ENCODE measurements at places on chromosomes 5 and 9. TPM values are rescaled to one million over a fixed set of nuclear protein-coding genes. Genes with fewer than 3 reads are reported as not detected.

GRCh38 chr5:32241034-32241783 lies 67.1 kb upstream of the GOLPH3 start:
- DNase-seq, result no peak

DNA sequence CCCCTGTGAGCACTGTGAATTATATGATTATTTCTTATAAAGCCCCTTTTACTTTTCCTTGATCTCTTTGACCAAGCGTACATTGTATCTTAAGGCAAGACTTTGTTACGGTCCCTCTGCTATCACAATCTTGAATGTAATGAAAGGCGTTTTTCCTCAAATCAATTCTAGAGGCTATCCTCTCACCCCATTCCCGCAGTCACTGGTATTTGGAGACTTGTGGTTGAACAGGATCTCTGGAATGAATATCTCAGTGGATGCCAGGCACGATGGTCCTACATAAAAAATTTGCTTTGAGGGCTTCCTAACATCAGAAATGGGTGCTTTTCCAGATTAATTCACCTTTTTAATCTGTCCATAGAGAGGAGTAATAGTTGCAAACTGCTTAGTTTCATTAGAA lies 151.4 kb upstream of the PAPPA start:
- DNase-seq, result no peak

GRCh38 chr5:172690258-172691075 lies 49.4 kb downstream of the NEURL1B start:
- no peak for DNase-seq

- no peak for DNase-seq
Observed at GRCh38 chr5:113375480-113376060, 59.2 kb downstream of the TSSK1B start.

GRCh38 chr9:115956371-115956770 lies 197.2 kb upstream of the PAPPA start:
- DNase-seq, result no peak

The ABO gene
- not detected for total RNA-seq

The ENTREP1 gene
- not detected for total RNA-seq

- DNase-seq, result no peak
Observed at GRCh38 chr5:43110606-43111170, 10.0 kb upstream of the ZNF131 start.

GRCh38 chr9:136517012-136517743 lies 28.7 kb downstream of the NOTCH1 start:
- DNase-seq, result no peak

- DNase-seq, result no peak
Observed at GRCh38 chr9:78001946-78002731, 29.5 kb downstream of the GNAQ start.

- no peak for DNase-seq
Observed at GRCh38 chr5:31880449-31880848, 241.5 kb downstream of the PDZD2 start.

DNA sequence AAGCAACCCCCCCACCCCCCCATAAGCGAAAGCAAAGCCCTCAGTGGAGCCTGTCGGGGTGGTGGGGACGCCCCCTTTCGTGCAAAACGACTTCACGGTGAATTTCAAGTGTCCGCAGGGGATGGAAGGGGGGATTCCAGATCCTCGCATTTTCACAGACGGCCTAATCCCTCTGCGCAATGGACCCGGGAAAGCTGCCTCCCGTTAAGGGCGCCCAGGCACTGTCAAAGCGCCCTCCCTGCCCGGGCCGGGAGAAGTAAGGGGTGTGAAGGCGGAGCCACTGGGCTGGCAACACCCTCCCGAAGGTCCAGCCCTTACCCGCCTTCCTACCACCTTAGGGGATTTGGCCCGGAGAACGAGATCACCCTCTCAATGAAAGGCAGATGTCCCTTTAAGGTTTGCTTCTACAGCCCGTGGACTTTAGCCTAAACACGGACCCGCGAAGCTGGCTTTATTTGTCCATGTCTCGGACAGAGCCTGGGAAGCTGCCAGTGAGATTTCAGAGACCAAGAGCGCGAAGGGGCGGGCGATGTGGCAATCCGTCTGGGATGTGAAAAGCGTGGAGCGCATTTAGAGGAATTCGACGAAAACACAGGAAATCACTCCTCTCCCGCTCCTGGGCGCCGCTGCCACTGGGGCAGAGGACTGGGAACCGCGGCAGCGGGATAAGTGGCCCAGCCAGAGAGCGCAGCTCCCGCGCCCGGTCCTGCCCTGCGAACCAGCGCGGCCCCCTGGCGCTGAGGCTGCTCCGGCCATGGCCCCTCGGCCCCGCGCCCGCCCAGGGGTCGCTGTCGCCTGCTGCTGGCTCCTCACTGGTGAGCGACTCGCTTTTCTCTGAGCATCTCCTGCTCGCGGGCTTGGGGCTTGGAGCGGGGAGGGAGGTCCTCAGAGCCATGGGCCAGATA lies at the start of the genes ITGA1 and PELO:
Gene ITGA1, plus strand, starts transcription at position 317 of the 905 bp plus-strand sequence. Its CDS starts 438 bp downstream, at position 755.
Gene PELO, plus strand, starts transcription at position 317 of the 905 bp plus-strand sequence. CDS start 12,479 bp downstream, outside the sequence.
- peak; percentile 81 for DNase-seq

GRCh38 chr5:42640835-42641234 lies 115.8 kb upstream of the CCDC152 start:
- DNase-seq, result no peak

The IRX4 gene
- not detected for total RNA-seq

DNA sequence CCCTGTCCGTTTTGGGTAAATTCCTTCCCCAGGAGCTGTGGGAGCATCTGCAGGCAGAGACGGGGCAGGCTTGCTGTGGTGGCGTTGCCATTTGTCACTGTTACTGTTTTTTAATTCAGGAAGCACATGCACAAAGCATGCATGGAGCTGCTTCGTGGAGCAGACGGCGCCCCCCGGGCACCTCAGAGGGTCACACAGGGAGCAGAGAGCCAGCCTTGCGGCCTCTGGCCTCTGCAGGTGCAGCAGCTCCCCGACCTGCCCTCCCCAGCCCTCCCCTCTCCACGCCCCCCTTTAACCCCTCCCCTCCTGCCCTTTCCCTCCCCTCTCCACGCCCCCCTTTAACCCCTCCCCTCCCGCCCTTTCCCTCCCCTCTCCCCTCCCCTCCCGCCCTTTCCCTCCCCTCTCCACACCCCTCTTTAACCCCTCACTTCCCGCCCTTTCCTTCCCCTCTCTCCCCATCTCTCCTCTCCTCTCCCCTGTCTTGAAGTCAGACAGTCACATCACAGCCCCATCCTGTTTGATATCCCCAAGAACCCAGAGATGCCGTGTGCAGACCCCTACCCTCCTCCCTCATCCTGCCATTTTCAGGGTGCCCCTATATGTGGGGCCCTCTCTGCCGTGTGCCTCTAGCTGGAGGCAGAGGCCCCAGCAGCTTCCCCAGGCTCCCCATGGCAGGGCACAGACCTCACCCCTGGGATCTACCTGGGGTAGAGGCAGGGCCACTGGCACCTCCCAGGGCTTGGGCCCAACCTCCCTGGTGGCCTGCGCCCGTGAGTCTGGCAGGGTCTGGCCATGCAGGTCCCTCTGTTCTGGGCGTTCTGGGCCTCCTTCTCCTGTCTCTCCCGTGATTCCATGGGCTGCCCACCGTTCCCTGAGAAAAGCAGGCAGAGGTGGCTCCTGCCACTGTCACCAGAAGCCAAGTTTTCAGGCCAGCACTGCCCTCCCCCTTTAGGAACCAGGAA lies 29.6 kb upstream of the UBAC1 start:
- no peak for DNase-seq

DNA sequence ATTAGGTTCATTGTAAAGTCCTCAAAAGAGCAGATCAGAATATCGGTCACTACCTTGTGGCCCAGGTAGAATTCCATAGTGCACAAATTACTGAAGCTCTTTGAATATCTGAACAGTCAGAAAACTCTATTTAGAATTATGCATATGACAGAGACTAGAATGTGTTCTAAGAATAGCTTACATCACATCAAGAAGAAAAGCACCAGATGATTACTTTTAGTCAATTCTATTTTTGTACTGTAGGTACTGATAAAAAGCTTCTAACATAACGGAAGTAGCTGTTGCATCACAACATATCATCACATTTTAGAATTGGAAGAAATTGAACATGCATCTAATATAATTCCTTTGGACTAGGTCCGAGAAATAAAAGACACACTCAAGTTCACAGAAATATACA lies 946.6 kb upstream of the ARRDC3 start:
- no peak for DNase-seq

The LCN12 gene
- total RNA-seq, result 0.64 TPM

GRCh38 chr5:60586307-60586901 lies 113.6 kb downstream of the DEPDC1B start:
- DNase-seq, result no peak

DNA sequence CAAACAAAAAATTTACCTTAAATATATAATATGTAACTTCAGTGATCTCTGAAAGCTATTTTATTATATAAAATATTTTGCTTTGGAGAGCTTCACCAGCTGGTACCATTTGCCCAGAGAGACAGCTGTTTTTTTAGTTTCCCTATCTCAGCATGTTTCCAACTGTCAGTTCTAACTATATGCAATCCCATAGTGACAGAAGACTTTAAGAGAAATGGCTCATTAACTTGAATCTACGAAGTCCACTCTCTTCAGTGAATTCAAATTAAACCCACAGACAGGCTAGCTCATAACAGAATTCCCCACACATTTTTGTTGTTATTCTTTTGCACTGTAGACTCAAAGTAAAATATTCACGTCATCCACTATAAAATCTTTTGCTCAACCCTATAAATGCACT lies 251.8 kb upstream of the POU5F2 start:
- no peak for DNase-seq

DNA sequence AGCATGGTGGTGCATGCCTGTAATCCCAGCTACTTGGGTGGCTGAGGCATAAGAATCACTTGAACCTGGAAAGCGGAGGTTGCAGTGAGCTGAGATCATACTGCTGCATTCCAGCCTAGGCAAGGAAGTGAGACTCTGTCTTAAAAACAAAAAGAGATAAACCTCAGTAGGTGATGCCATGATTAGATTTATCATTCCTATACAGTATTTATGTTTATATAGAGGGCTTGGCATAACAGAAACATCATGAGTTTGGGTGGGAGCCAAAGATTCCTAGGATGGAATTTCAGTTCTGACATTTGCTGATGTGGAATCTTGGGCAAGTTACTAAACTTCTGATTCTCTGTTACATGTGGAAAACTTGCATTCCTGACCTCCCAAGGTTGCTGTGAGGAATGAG lies 22.3 kb downstream of the RFK start:
- DNase-seq, result no peak

The KIF4B gene
- 0.11 TPM for total RNA-seq

- DNase-seq, result no peak
Observed at GRCh38 chr9:87613265-87614111, 112.4 kb upstream of the CTSL start.

GRCh38 chr9:3243683-3244082 lies 282.1 kb downstream of the RFX3 start:
- no peak for DNase-seq

DNA sequence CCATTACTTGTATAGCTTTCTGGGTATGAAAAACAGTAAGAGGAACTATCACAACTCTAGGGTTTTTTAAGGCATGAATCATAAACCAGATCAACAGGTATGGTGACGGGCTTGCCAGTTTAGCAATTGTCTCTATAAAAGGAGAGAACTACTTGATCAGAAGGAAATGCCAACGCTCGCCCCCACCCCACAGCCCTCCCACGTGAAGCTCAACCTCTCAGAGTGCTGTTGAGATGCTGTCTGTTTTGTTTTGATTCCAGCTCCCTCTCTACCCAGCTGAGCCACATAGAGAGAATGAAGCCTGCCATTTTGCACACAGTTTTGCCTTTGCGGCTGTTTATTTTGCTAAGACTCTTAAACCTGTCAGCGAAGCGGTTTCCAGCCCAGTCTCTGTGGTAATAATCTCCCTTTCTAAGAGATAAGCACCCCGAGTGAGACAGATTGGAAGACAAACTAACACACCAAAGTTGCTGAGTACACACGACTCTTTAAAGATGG lies 257.9 kb upstream of the ANKRD55 start:
- DNase-seq, result peak; percentile 16

The NRARP gene
- total RNA-seq, result 3.1 TPM

DNA sequence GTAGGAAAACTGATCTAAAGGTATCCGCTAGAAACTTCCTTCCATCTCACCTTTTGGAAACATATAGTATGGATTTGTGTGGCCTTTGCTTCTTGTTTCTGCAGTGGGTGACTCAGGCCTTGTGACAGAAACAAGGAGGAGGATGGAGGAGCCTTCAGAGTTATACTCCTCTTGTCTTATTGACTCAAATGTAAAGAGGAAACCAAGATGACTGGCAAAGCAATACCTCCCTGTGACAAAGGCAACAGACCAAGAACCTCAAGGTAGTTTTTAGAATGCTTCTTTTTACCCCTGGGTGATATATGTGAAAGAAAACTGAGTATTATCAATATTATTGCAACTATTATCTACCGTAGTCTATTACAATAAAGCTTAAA lies 123.3 kb upstream of the SLIT3 start:
- DNase-seq, result no peak

The WDR38 gene
- total RNA-seq, result not detected

DNA sequence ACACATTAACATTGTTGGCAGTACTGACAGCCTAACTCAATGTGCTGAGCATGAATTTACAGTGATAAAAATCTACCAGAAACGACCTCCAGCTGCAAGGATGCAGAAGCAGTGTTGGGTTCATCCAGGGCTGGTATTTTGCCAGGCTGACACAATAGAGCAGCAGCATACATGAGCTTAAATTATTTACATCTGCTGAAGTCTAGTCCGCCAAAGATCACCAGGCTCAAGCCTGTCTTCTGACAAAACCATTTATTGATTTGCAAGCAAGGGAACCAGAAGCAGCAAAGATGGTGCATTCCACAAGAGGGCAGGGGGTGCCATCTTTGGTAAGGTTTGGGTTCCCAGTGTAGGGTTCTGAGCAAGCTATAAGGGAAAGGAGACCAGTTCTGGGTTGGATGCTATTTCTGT lies 8.7 kb upstream of the C5orf34 start:
- no peak for DNase-seq

- no peak for DNase-seq
Observed at GRCh38 chr5:52818360-52818759, 30.6 kb downstream of the ITGA1 start.

GRCh38 chr9:16092142-16093091 lies 539.6 kb downstream of the CCDC171 start:
- DNase-seq, result no peak

DNA sequence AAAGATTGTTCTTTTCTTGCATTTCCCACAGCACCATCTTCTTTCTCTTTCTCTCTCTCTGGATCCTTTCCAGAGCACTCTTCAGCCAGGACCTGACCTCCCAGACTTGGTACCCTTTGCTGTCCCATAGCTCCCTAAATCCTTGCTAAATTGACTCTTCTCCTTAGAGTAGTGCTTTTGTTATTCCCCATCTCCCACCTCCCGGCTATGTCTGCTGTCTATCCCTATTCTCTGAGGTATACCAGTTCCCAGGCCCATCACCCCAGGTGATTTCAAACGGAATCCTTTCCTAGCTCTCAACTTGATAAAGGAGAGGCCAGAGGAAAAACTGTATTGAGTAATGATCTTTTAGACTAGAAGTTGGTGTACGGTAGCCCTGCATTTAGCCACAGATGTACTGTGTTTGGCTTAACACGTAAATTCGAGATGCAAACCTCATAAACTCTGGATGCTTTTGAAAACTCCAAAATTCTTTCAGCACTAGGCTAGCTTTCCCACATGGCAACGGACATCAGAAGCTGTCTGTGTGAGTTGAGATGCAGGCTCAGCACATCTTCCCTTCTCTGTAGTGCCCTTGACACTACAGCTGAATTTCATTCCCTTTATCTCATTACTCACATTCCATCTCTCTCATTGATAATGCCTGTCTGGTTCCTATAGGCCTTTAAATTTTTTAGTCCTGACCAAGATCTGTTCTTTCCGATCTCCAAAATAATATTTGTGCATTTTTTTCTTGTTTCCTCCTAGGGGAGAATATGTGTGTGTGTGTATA lies 320.8 kb upstream of the ITGA1 start:
- DNase-seq, result no peak

GRCh38 chr9:29966247-29966646 lies 2393.0 kb upstream of the C9orf72 start:
- DNase-seq, result no peak

- no peak for DNase-seq
Observed at GRCh38 chr9:72951520-72952380, 1.1 kb downstream of the ALDH1A1 start.

The PCDHA9 gene
- not detected for total RNA-seq

Data from activated naive CD4-positive, alpha-beta T cell treated with anti-CD3 and anti-CD28 coated beads, Interleukin-2, amount 50 U/mL, for 72 hours (primary cell).